Neural cell (in vitro differentiated cells): ENCODE measurements at places on chromosomes 1 and 21. TPM values are rescaled to one million over a fixed set of nuclear protein-coding genes. Genes with fewer than 3 reads are reported as not detected.

Gene PALMD
- polyA plus RNA-seq = 19.4 and 20.6 TPM in 2 replicates

Gene KRTAP19-3
- not detected in 2 replicates for polyA plus RNA-seq

Gene HSD17B7
- 56.6 and 75.5 TPM in 2 replicates for polyA plus RNA-seq

Gene EVI5
- 7.5 and 8.5 TPM in 2 replicates for polyA plus RNA-seq

Gene SRGAP2C
- polyA plus RNA-seq = 9.0 and 10.0 TPM in 2 replicates

Gene LCE1F
- polyA plus RNA-seq = not detected in 2 replicates

Gene SARS1
- polyA plus RNA-seq = 274 and 281 TPM in 2 replicates

Gene ERICH3
- polyA plus RNA-seq = 0.27 TPM in 1 of 2 replicates, not detected in the other

Gene C1orf52
- 94.6 and 103 TPM in 2 replicates for polyA plus RNA-seq

Gene SLC1A7
- polyA plus RNA-seq = not detected in 2 replicates

Gene FAM151A
- polyA plus RNA-seq = not detected in 2 replicates

Gene KCNA2
- 3.4 and 4.0 TPM in 2 replicates for polyA plus RNA-seq

Gene IQGAP3
- 0.32 TPM in 1 of 2 replicates, not detected in the other for polyA plus RNA-seq

Gene DCST2
- polyA plus RNA-seq = 0.76 and 1.8 TPM in 2 replicates

Gene AVPR1B
- polyA plus RNA-seq = not detected in 2 replicates

Gene TPTE
- 0.24 TPM in 1 of 2 replicates, not detected in the other for polyA plus RNA-seq

Gene OR2AK2
- polyA plus RNA-seq = not detected in 2 replicates

Gene SEC16B
- polyA plus RNA-seq = 0.78 and 2.1 TPM in 2 replicates

Gene ITLN2
- not detected in 2 replicates for polyA plus RNA-seq

Gene DMBX1
- 0.28 TPM in 1 of 2 replicates, not detected in the other for polyA plus RNA-seq

Gene ELF3
- polyA plus RNA-seq = 0.22 and 0.26 TPM in 2 replicates

Gene LRRC71
- not detected in 2 replicates for polyA plus RNA-seq

Gene CD101
- 1.4 and 2.3 TPM in 2 replicates for polyA plus RNA-seq

Gene PGLYRP4
- polyA plus RNA-seq = not detected in 2 replicates

Gene NMNAT2
- polyA plus RNA-seq = 43.8 and 50.2 TPM in 2 replicates

Gene MTX1
- 48.0 and 55.0 TPM in 2 replicates for polyA plus RNA-seq

Gene MROH9
- polyA plus RNA-seq = not detected in 2 replicates

Gene LCE7A
- polyA plus RNA-seq = not detected in 2 replicates

Gene NBPF10
- 0.26 and 0.34 TPM in 2 replicates for polyA plus RNA-seq

Gene XCL2
- polyA plus RNA-seq = not detected in 2 replicates

Gene LMX1A
- 0.47 and 0.52 TPM in 2 replicates for polyA plus RNA-seq

Gene UBXN11
- polyA plus RNA-seq = 18.5 and 19.4 TPM in 2 replicates

Gene SPRR2E
- polyA plus RNA-seq = not detected in 2 replicates

Gene TSPAN1
- 0.62 and 0.96 TPM in 2 replicates for polyA plus RNA-seq

Gene VASH2
- 65.2 and 69.5 TPM in 2 replicates for polyA plus RNA-seq

Gene TMEM200B
- polyA plus RNA-seq = 0.11 and 0.22 TPM in 2 replicates

Gene CRABP2
- 3.4 and 7.7 TPM in 2 replicates for polyA plus RNA-seq

Gene LYSMD1
- 13.3 and 16.0 TPM in 2 replicates for polyA plus RNA-seq

Gene TRAF3IP3
- not detected in 2 replicates for polyA plus RNA-seq

Gene TNFRSF18
- polyA plus RNA-seq = not detected in 2 replicates

Gene LCE1C
- not detected in 2 replicates for polyA plus RNA-seq

Gene TTC39A
- 1.1 and 1.2 TPM in 2 replicates for polyA plus RNA-seq

Gene CFAP107
- not detected in 2 replicates for polyA plus RNA-seq

Gene SLAMF1
- polyA plus RNA-seq = not detected in 2 replicates

Gene ANGPTL3
- polyA plus RNA-seq = not detected in 2 replicates

Gene TRIM58
- polyA plus RNA-seq = 0.12 and 0.26 TPM in 2 replicates

Gene ERG
- not detected in 2 replicates for polyA plus RNA-seq

Gene ACTL8
- polyA plus RNA-seq = not detected in 2 replicates

Gene AMIGO1
- polyA plus RNA-seq = 12.0 and 12.6 TPM in 2 replicates

Gene MAST2
- 22.2 and 30.7 TPM in 2 replicates for polyA plus RNA-seq
